ENCODE measurements at places on chromosomes 1 and 21.

DNA sequence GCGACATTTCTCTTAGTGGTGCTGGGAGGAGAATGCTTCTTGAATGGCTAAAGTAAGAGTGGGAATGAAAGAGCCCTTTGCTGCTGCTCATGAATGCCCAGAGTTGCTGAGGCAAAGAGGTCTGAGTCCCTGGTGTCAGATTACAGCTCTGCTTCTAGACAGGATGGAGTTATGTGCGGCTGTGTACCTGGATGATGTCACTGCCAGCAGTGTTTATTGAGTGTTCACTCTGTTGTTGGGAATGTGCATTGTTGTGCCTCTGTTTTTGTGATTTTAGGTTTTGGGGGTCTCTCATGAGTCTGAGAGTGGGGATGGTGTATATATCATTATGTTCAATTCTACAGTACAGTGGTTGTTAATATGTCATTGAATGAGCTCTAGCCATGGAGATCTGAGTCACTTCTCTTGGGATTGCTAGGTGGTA is 2.7 kb downstream of the CDC14A start:
- DNase-seq = peak; percentile 79

GRCh38 chr1:64473367-64473766 is 3.4 kb downstream of the CACHD1 start:
- DNase-seq = no peak

GRCh38 chr1:31575369-31576140 is 760 bp upstream of the TINAGL1 start:
- DNase-seq = no peak

GRCh38 chr1:229107304-229107815 is 163.6 kb upstream of the RAB4A start:
- no peak for DNase-seq

GRCh38 chr1:113917400-113918082 is 11.6 kb upstream of the HIPK1 start:
- DNase-seq = no peak

GRCh38 chr1:1183833-1184775 is 10.4 kb downstream of the TTLL10 start:
- no peak for DNase-seq

DNA sequence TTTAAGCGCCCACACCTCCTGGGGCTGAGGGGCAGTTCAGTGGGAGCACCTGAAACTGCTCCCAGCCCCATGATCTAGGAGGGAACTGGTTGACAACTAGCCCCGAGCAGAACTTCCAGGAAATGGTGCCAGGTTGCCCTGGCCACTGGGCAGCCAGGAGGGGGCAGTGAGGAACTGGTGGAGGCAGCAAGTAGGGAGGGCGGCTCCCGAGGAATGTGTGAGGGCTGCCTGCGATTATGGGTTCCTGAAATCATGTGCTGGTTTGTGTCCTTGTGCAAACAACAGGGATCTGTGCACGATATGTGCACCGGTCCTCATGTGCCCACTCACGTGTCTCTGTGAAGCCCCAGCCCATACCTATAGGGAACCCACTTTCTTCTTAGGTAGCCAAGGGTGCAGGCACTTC is 9.9 kb downstream of the GPR3 start:
- no peak for DNase-seq
